ENCODE measurements at places on chromosomes 1 and 21.

- DNase-seq = no peak
Measured at GRCh38 chr1:84960371-84960770, 36.5 kb downstream of the MCOLN2 start.

- no peak for DNase-seq
Measured at GRCh38 chr1:14597343-14598006, 1.0 kb upstream of the KAZN start.

DNA sequence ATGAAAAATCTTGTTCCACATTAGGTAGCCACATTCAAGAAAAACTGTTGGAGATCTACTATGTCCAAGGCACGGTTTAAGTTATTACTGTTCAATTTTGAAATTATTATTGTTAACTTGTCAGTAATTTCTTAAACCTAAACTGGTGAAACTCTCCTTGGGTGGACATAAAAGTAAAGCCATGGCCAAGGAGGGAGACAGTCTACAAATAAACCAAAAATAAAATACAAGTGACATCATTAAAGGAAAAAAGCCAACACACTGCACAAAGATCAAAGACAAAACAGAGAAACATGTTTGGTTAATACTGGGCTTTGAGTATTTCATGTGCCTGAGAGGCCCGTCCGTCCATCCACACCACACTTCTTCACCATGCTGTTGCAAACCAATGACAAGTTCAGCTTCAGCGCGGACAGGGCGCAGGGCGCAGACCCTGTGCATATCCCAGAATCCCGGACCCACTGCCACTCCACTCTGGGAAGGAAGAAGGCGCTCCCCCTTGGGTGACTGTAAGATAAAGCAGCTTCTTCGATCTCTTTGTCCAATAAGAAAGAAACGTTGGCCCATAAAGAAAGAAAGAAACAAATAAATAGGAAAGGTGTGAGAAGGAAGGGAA lies 918 bp upstream of the RASAL2 start:
- no peak for DNase-seq

DNA sequence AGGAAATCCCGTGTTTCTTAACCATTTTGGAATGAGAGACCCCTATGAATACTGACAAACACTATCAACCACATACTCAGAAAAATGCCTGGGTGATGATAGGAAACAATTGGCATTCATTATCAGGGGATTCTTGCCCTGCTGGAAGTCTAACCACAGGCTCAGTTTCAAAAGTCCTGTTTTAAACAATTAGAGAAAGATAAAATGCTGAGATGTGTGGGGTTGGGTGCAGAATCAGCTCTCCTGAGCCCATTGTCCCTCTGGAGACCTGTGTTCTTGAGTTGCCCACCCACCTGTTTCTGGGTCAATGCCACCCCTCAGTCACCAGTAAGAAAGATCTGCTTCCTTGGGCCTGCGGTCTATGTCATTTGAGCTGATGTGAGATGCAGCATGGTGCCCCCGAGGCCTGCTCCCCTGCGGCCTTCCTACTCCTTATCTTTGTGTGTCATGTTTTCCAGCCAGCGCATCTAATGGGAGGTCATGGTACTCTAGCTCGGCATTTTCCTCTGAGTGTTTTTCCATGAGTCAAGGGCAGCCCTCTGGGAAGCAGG lies 130.3 kb upstream of the PLXNA2 start:
- no peak for DNase-seq

DNA sequence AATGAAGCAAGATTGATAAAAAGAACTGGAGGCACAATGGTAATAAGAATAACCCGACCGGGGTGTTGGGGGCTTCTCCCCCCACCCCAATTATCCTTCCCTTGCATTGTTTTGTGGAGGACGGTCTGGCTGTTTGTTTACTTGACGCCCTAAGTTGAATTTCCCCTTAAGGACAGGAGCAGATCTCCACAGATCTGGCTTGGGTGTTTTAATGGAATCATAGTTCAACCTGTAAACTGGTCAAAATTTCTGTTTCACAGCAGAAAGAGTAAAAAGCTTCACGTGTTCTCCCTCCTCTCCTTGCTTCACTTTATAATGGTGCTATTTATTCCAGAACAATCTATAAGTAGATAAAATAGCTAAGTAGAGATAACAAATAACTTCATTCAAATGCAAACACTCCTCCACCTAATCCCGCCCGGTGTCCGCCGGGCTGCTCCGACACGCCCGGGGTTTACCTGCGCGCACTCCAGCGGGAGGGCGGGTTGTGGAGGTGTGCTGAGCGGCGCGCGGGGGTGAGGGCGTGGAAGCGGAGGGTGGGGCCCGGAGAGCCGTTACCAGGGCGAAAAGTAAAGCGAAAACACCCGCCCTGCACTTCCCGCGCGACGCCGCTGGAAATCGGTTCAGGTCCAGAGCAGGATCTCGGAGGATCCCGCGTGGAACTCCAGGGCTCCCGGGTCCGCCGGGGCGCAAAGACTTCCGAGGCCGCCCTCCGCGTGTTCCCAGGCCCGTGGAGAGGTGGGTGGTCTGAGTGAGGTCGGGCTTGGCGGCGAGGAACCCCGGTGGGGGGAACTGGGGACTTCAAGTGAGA lies 2.0 kb upstream of the ATF3 start:
- DNase-seq = no peak

GRCh38 chr1:3654549-3655281 lies 2.4 kb downstream of the TP73 start:
- no peak for DNase-seq

- DNase-seq = no peak
Measured at GRCh38 chr1:2493218-2493617, 17.1 kb downstream of the PLCH2 start.

DNA sequence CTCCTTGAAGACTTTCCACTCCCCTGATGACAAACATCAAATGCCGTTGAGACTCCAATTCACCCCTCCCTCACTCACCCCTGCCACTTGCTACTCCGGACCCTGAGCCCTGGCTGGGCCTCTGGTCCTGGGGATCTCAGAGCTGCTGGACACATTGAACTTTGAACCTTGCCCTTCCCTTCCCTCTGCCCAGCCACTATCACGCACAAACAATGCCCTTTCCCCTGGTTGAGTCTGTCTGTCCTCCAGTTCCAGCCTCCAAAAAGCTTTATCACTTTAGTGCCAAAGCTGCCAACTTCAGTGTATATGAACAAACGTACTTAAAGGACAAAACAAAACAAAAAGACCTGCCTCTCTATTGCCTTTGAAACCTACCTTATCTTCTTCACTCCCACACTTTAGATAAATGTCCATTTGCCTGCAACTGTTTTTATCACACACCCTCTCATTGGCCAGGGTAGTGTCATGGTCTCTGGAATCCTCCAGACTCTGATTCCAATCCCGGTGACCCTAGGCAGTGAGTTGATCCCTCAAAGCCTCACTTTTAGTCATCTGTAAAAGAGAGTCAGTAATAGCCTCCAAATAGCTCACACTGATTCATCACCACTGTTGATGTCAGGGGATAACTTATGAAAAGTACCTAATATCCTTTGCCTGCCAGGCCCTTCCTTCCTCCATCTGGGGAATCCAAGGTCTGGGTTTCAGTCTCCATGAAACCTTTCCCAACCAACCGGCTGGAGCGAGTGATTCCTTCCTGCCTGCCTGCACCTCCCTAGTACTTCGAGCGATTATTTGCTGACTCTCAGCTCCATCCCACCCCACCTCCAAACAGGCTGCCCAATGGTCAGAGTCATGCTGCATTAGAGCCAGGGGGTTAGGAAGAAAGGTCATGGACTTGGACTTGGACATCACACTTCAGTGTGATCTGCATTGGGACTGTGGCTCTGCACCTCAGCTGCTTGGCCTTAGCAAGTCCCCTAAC lies 15.9 kb upstream of the SPOCD1 start:
- DNase-seq = no peak

- no peak for DNase-seq
Measured at GRCh38 chr1:72419229-72419628, 136.9 kb upstream of the NEGR1 start.

DNA sequence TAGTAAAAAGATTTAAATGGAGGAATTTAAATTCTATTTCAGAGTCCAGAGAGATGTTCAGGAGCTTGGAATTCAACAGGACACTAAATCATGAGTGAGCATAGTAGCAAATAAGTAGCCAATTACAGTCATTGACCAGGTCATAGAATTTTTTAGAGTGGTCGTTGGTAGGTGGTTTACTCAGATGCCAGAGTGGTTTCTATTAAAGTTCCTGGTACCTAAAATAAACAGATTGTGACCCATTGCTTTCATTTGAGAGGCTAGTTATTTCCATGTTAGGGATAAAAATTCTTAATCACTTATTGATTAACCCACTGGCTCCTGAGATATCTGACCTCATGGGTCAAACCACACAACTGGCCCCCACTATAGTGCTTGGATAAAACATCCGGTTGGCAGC lies 201.3 kb downstream of the ASTN1 start:
- DNase-seq = no peak

DNA sequence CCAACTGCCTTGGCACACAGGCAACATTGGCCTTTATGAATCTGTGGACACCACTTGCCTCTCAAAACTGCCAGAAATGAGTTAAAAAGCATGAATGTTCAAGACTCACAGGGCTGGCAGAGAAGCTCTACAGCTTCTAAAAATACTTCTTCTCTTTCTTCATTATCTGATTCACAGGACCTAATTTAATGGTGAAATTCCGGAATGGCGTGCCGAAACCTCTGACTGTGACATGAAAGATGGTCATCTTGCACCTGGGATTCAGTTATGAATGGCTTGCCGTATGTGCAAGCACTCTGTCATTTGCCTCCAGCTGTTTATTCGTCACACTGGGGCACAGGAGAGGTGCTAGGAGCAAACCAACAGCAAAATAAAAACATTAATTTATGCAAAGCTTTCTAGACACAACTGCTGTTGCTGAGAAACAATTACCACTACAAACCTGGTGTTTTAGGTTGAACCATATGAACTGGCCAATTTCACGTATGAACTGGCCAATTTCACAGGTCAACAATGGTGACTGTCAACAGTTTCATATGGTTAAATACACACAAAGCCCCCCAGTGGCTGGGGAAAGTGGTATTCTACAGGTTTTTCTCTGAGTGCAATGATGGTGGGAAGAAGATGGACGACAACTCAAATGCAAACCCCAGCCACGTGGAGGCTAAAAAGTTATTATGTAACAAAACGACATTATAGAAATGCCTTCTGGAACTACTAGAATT lies 648.3 kb downstream of the KIF26B start:
- no peak for DNase-seq

GRCh38 chr21:35197191-35197590 lies 148.1 kb upstream of the RUNX1 start:
- no peak for DNase-seq

DNA sequence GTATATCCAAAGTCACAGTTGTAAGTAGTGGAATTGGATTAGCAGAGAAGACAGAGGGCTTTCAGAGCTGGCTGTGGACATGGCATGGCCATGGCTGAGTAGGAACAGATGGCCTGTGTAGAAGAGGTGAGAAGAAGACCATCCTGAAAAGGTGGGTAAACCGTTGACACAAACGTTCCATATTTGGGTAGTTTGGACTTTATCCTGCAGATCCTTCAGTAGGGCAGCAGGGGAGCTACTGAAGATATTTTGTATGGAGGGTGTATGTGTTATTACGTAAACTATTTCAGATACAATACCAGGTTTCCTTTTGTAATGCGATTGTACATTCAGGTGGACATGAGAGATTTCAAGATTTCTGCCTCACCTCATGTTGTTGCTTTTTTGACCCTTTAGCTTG lies 1.6 kb downstream of the UTP11 start:
- DNase-seq = no peak

GRCh38 chr1:119451158-119451557 lies 36.2 kb downstream of the HSD3B2 start:
- DNase-seq = no peak

DNA sequence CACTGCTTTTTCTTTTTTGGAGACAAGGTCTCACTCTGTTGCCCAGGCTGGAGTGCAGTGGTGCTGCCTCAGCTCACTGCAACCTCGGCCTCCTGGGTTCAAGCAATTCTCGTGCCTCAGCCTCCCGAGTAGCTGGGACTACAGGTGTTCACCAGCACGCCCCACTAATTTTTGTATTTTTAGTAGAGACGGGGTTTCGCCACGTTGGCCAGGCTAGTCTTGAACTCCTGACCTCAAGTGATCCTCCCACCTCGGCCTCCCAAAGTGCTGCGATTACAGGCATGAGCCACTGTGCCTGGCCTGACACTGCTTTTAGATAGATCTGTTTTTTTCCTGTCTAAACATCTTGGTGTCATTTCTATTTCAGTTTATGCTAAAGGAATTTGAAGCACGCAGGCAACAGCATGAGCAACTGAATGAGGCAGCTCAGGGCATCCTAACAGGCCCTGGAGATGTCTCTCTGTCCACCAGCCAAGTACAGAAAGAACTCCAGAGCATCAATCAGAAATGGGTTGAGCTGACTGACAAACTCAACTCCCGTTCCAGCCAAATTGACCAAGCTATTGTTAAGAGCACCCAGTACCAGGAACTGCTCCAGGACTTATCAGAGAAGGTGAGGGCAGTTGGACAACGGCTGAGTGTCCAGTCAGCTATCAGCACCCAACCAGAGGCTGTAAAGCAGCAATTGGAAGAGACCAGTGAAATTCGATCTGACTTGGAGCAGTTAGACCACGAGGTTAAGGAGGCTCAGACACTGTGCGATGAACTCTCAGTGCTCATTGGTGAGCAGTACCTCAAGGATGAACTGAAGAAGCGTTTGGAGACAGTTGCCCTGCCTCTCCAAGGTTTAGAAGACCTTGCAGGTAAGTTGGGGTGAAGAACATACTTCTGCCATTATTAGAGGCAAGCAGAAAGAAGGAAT lies 106.1 kb upstream of the BMP8A start:
- no peak for DNase-seq

- no peak for DNase-seq
Measured at GRCh38 chr21:35381743-35382310, 332.7 kb upstream of the RUNX1 start.

DNA sequence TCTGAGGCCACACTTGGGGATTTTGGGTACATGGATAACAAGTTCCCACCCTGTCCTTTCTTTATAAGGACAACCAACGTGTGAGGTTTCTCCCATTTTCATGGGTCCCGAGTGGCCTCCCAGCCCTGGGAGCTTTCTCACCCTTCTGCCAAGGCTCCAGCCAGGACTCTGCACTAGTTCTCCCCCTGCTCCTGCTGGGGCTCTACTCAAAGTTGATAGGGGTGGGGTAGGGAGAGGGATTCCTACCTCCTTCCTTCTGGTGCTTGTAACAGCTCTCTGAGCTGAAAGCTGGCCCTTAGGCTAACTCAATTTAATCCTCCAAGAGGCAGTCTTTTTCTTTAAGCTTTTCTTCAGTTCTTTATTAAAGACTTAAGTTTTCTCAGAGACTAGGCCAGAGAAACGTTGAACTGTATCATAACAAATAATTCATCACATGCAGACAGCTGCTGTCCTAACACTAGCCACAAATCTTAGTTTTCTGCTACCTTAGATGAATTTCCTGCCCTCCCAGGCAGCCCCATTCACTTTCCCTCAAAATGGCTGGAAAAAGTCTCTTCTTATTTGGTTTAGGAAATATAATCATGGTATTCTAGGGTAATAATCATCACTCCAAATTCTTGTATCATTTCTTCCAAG lies 22.4 kb upstream of the DR1 start:
- DNase-seq = no peak

GRCh38 chr1:147627435-147628110 lies 42.8 kb downstream of the ACP6 start:
- DNase-seq = no peak
